Right renal pelvis (tissue), 4 donors: ENCODE measurements at places on chromosomes 5 and 9. TPM values are rescaled to one million over a fixed set of nuclear protein-coding genes. Genes with fewer than 3 reads are reported as not detected.

GRCh38 chr5:53575831-53576230 is 15.4 kb downstream of the NDUFS4 start:
- DNase-seq: no peak

FOXD1 gene
- 8.7 TPM for polyA plus RNA-seq

GRCh38 chr5:73678322-73678740 is 52.3 kb downstream of the ARHGEF28 start:
- DNase-seq: no peak

- no peak for DNase-seq
Measured at GRCh38 chr9:73178044-73178443, 26.4 kb downstream of the ANXA1 start.

DEPDC1B gene
- polyA plus RNA-seq: 30.7 TPM

DNA sequence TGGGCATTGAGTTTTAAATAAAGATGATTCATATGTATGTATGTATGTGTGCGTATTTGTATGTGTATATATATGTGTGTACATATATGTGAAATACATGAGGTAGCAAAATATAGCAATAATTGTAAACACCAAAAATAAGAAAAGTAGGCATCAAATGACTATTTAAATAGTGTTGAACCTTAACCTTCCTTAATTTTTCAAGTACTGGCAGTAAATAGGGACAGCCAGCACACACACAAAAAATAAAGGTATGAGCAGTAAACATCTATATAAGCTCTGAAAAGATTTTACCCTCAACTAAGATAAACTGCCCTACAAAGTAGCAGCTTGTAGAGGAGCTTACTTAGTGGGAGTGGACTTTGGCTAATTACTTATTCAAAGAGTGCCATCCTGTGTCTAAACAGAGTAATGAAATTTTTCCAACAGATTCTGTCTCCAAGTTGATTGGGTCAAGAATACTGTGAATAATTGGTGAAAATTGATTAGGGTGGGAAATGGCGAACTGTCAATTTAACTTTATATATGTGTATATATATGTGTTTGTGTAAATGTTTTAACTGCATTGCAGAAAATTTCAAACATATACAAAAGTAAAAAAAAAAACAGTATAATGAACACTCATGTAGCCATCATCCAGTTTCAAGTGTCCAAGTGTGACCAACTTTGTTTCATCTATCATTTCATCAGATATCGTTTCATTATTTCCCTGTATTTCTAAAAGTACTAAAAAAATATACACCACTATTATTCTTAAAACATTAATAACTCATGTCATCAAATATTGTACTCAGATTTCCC is 2.0 kb upstream of the ADAMTS6 start:
- peak; percentile 45 for DNase-seq

RFESD gene
- 5.9 TPM for polyA plus RNA-seq

WHRN gene
- polyA plus RNA-seq: 7.5 TPM

- DNase-seq: no peak
Measured at GRCh38 chr5:107809201-107810034, 138.7 kb upstream of the EFNA5 start.
